ENCODE measurements at places on chromosomes 4 and X.

GRCh38 chrX:7067256-7067655 is 80.3 kb upstream of the STS start:
- DNase-seq = no peak

DNA sequence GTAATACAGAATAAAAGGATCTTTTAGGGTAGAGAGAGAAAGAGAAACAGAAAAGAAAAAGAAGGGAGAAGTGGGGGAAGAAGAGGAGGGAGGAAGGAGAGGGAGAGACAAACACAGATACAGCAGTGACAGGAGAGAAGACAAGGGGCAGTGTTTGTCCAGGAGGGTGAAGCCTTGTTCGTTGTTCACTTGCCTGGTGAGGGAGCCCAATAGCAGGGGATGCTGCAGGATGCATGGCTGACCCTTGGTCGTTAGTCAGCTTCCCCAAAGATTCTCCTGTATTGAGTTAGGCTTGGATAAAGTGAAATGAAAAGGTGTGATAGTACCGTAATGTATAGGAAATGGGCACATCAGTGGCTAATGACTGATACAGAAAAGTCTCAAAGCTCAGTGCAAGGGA is 403.7 kb downstream of the IL15 start:
- no peak for DNase-seq

GRCh38 chrX:283115-283845 is 2.1 kb downstream of the PLCXD1 start:
- DNase-seq = peak; percentile 86

GRCh38 chrX:22095286-22095685 is 63.2 kb downstream of the PHEX start:
- DNase-seq = no peak

DNA sequence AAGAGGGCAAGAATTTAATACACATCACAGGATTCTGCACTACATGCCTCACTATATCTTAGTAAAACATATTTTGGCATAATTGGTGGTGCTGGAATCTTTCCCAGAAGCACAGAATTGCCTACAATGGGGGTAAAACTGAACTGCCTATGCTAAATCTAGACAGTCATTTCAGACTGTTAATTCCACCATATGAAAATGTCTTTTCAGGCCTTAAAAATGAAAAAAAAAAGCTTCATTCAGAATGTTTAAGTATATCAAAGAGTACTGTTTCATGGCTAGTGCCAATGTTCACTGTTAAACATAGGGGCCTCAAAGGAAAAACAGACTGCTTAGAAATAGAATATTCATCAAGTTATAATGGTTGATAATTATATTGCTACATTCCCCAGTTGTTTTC is 797.0 kb downstream of the PCDH19 start:
- DNase-seq = no peak

DNA sequence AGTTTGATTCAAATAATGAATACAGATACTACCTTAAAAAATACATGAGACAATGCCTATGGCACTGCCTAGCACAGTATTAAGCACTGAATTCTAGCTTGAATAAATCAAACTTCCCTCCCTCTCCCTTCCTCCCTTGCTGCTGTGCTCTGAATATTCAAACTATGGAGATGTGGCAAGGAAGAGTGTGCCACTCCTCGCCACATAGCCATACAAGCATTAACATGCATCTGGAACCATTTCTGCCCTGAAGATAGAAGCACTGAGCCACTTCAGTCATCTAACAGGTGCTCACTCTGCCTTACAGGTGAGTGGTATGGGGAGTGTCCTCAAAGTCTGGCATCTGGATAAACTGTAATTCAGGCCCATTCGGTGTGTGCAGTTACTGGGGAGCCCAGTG is 276.9 kb downstream of the ARHGAP24 start:
- no peak for DNase-seq

DNA sequence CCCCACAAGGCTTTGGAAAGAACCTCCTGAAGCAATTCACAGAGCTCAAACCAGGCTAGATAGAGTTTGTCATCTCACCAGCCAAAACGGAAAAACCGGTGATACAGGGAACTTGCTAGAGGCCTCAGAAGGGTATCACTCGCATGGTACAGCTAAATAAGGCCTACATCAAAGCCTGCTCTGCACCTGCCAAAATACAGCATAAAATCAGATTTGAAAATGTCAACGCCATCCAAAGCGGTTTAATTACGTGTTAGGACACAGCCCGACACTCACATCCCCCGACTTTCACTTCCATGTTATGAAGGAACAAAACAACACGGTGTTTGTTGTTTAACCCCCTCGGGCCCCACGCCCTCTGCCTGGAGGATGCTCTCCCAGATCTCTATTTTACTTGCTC is 65.0 kb downstream of the MAPK10 start:
- no peak for DNase-seq

DNA sequence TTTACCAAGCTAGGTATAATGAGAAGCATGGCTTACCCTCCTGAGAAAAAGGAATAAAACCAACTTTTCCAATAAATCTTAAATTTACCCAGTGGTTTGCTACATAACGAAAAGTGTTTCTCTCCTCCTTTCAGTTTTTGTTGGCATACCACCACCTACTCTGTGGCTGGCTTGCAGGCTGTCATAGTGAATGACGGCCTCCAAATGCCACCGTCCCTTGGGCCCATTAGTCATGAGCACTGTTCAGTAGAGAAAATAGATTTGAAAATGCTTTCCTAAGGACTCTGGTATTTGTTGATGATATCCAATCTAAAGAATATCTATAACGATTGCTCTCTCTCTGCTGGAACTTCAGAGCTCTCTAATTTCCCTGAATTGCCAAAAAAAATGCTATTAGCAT is 488.3 kb downstream of the MAGEE1 start:
- no peak for DNase-seq

GRCh38 chr4:121728066-121728465 is 31.3 kb upstream of the ANXA5 start:
- no peak for DNase-seq

DNA sequence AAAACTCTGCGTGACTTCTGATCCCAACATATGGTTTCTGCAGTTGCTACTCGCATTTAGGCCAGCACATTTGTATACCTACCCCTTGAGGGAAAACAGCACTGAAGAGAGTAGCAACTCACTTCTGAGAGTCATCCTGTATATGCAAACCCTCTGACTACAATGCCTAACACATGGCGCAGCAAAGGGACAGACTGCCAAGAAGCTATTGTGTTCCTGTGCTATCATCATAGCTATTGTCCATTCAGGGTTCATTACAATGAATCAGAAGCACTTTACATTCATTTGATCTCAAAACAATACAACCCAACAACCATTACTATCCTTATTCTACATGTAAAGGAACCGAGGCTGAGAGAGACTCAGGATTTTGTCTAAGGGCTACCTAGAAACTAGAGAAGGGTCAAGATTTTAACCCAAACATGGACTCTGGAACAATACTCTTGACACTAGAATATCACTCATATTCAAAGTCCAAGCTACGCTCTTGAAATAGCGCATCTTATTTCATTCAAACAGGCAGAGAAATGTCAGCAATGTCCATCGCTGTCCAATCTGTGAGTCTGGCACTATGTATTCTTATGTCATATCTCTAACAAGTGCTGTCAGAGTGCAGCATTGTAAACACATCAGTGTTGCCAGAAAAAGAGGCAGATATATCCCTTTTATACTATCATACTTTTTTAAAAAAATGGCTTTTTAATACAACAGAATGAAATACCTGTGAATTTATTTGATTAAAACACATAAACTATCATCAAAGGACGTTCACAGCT is 173.6 kb downstream of the CORIN start:
- DNase-seq = no peak

DNA sequence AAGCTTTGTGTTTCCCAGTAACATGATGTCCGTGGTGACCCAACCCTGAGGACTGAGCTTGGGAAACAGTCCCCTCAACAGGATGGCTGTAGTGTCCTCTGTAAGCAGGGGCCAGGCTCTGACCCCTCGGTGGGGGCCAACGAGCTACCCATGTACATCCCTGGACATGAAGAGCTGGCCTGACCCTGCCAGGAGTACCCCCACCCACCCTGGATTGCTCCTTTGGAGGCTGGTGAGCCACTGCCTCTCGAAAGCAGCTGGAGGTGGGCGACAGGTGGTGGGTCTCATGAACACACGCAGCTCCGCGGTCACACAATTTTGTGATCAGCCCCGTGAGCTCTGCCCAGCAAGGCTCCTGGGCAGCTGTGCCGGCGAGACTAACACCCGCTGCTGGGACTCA is 33.5 kb downstream of the NSG1 start:
- no peak for DNase-seq

DNA sequence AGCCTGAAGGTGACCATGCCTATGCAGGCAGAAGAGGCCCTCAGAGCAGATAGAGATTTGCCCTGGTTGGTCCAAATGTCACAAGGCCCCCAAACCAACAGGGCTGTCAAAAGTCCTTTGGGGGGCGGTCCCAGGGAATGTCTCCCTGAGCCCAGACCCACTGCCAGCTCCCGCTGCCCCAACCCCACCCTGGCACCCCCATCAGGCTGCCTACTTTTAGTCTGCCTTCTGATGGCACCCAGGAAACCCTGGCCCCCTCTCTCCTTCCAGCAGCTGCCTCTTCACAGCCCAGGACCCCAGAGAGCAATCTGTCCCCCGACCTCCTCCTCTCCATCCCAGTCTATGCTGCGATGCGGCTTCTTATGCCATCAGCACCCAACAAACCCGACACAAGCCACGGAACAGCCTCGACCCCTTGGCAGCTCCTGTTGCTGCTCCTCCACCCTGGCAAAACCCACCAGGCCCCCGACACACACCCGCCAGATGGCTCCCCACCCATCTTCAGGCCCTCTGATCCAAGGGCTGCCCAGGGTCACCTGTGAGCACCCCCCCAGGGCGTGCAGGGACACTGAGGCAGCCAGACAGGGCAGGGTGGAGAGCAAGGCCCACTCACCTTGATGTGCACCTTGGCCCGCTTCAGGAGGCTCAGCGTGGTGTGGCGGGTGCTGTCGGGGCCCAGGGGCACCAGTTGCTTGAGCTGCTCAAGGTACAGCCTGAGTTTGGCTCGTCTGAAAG is 9.9 kb downstream of the MXD4 start:
- no peak for DNase-seq

- DNase-seq = no peak
These were observed 9.6 kb downstream of the STBD1 start for GRCh38 chr4:76316131-76316530.

All from immature natural killer cell (primary cell).